ENCODE measurements at places on chromosomes 4 and X. TPM values are rescaled to one million over a fixed set of nuclear protein-coding genes. Genes with fewer than 3 reads are reported as not detected.

DNA sequence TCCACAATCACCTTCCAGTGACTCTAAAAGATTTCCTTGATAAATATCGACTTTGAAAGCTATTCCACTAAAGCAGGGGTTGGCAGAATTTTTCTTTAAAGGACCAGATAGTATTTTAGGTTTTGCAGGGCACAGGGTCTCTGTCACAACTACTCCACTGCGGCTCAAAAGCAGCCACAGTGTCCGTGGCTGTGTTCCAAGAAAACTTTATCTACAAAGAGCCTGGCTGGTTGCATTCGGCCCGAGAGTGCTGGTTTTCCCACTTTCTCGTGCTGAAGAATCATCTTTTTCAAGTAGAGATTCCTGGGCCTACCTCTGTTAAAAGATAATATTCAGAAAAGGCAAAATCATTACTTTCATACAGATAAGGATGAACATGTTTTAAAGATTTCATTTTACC lies 55.6 kb downstream of the TSPAN7 start:
- DNase-seq: no peak

MSN gene
- 96.6 TPM for total RNA-seq

DNA sequence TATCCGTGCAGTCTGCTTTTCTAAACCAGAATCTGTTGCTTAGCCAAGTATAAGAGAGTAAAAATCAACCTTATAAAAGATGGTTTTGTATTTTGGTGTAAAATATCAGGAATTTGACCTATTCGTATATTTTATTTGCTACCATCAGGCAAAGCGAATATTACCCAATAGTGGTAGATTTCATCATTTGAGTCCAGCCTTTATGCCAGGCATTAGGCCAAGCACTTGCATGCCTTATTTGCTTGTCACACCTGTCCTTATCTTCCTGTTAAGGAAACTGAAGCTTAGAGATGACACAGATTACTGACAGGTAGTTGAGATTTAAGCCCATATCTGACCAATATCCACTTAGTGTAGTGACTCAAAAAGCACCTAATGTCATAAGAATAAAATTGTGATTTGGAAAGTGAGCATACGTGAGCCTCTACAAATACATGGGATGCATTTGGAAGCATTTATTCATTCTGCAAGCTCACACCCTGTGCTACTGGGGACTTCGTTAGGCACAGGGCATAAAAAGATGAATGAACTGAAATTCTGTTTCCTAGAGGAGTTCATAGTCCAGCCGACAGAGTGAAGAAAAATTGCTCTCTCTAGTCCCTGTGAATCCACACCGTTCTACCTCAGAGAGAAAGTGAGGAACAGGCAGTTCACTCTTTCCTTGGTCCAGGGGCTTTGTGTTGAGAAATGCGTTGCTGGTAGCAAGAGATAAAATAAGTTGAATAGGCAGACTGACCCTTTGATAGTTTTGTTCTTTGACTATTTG lies 2.3 kb upstream of the RNF212 start:
- no peak for DNase-seq

NAP1L3 gene
- total RNA-seq: 11.7 TPM

GRCh38 chrX:78673246-78673645 lies 14.1 kb upstream of the RTL3 start:
- DNase-seq: no peak

NPY1R gene
- total RNA-seq: 6.8 TPM

- no peak for DNase-seq
Measured at GRCh38 chr4:5204781-5205180, 153.5 kb downstream of the STK32B start.

DNA sequence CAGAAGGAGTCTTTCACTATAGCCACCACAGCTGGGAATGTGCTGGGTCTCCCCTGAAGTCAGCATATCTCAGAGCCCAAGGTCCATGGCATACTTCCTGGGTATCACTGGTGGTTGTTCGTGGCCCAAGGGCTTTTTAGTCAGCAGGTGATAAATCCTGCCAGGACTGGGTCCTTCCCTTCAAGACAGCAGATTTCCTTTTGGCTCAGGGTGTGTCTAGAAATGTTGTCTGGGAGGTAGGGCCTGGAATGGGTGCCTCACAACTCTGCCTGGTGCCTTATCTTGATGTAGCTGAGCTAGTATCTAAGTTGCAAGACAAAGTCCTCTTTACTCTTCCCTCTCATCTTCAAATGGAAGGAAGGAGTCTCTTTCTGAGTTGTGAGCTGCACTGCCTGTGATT lies 102.4 kb upstream of the TMLHE start:
- DNase-seq: no peak

GAGE1 gene
- total RNA-seq: not detected

ARHGAP36 gene
- total RNA-seq: 288 TPM

GPRIN3 gene
- total RNA-seq: 4.3 TPM

- DNase-seq: no peak
Measured at GRCh38 chr4:156138781-156139280, 185.2 kb upstream of the CTSO start.

- no peak for DNase-seq
Measured at GRCh38 chr4:24843096-24843495, 47.7 kb downstream of the SOD3 start.

STARD8 gene
- 13.1 TPM for total RNA-seq

GRCh38 chr4:37767546-37767945 lies 58.9 kb upstream of the PGM2 start:
- peak; percentile 60 for DNase-seq

GRCh38 chr4:126756050-126756829 lies 876.5 kb upstream of the INTU start:
- DNase-seq: peak; percentile 86

DNA sequence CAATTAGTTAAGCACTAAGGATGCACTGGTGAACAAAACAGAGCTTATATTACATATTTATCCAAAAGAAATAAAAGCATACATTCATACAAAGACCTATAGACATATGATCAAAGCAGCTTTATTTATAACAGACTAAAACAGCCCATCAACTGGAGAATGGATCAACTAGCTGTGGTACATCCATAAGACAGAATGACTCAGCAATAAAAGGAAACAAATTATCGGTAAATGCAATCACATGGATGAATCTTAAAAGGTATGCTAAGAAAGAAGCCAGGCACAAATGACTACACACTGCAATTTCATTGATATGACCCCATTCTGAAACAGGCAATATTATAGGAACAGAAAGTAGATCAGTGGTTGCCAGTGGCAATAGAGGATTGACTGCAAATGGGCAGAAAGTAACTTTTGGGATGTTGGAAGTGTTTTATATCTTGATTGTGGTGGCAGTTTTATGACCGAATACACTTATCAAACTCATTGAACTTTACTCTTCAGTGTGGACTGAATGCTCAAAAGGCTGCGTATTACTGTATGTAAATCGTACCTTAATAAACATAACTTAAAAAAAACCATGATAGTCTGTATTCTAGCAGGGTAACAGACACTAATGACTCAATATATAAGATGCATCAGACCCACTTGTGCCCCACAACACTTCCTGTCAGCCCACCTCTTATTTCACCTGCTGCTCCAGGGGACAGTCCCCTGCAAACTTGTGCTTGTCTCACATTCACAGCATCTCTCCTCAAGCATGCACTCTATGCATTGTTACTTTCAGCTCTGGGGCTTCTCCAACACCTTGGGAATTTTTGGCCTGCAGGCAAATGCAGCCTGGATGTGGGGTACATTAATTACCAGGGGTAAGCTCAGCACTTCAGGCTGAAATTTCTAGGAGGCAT lies 59.1 kb downstream of the MID1IP1 start:
- no peak for DNase-seq

- no peak for DNase-seq
Measured at GRCh38 chr4:81512757-81513501, 41.2 kb upstream of the RASGEF1B start.

- DNase-seq: no peak
Measured at GRCh38 chrX:49829016-49829415, at the start of gene PAGE4. Gene PAGE4 (plus strand): TSS chrX:49829303. CDS start chrX:49830429, 1,126 bp downstream.

DNA sequence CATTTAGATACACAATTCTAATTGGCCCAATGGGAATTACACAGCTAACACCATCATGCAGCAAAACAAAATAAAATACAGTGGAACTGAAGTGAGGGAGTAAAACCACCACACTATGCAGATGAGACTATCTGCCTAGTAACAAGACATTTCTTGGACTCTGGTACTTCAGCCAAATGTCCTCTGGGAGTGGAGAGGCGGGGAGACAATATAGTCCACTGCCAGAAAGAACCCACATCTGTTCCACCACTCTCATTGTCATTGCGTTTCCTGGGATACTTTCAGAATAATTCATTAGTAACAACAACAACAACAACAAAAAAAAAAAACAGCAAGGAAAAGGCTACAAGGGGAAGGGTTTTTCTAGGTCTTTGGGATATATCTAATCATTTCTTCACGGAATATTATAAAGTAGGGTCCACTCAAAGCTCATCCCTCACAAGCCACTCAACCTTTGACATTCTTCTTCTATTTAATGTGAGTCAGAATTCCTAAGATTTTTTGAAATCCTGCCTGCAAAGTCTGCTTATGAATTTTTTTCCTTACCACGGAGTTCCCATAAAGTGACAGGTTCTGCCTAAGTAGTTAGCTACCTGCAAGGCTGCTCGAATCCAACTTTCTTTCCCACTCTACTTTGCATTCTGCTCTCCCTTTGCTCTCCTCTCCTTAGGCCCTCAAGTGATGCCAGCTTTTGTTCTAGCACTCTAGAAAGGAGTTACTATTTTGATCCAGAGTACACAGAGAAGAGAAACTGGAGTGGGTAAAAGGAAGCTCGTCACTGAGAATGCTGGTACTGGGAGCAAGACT lies 254.6 kb downstream of the CHIC1 start:
- peak; percentile 70 for DNase-seq

TMSB15B gene
- 11.3 TPM for total RNA-seq

GRCh38 chr4:148116264-148116663 lies 325.9 kb downstream of the NR3C2 start:
- DNase-seq: peak; percentile 99

ZNF157 gene
- total RNA-seq: 0.35 TPM

DNA sequence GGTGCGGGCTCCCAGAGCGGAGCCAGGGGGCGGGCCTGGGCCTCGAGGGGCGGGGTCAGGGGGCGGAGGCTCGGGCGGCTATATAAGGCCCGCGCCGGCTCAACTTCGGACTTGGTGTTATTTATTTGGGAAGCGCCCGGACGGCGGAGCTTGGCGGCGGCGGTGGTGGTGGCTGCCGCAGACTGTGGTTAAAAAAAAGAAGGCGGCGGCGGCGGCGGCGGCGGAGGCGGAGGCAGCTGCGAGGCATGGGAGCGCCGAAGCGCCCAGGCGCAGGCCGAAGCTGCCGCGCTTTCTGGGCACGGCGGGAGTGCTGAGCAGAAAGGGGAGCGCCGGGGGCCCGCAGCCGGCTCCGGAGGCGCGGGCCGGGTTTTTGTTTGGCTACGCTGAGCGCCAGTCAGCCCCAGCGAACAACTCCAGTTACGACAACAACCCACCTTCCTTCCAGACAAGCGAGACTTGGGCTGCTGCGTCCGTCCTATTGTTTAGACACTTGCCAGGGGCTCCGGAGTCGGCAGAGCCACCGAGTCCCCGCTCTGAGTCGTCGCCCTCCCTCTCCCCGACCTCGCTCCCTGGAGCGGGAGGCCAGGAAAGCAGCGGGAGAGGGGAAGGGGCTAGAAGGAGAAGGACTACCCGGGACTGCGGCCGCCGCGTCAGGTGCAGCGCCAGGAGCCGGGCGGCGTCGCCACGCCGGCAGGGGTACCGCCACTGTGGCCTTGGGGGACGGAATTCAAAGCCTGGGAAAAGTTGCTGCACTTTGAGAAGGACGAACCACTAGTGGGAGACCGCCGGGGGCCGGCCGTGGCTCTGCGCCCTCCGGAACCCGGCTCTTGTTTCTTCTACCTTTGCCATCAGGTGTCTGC lies at the start of gene SLIT2:
TSS of gene SLIT2 (plus strand) at position 110 of the 860 bp plus-strand sequence. CDS start 1,911 bp downstream, outside the sequence.
- peak; percentile 90 for DNase-seq

DNA sequence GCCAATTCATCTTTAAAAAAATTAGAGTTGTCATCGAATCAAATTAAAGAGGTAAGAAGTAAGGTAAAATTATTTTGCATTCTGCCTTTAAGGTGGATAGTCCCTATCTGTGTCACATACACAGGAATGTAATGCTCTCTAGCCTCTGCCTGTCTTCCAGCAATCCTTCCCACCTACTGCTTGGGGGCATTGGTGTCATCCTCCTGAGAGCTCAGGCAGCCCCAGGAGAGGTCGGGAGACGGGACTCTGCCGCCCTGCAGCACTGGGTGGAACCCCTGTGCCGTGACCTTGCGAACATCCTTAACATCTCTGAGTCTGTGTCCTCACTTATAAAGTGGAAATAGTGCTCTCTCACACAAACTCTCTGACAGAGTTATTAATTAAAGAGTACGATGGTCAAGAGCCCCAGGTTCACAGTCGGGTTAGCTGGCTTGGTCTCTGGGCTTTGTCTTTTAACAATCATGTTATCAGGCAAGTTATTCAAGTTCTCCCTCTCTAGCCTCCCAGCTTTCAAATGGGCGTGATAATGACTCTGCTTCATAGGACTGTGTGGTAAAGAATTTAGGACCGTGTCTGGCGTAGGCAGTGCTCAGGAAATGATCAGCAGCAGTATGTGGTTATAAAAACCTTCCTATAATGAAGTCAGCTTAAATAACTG lies 10.2 kb downstream of the TLR3 start:
- DNase-seq: no peak

All from muscle of leg (tissue), 16 donors.